EH (cell line): ENCODE measurements at places on chromosomes 12 and 14.

DNA sequence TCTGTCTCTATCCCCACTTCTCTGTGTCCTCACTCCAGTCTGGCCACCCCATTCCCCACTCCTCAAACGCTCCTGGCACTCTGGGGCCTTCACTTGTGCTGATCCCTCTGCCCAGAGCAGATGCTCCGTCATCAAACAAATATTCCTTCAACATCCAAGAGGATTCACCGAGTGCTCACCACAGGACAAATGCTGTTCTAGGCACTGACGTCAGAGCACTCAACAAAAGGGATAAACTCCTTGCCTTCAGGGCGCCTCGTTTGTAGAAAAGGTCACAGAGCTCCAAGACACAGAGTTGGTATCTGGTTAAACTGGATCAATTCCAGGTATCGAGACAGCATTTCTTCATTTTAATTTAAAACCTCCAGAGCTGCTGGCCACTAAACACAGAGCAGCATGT is 35.3 kb downstream of the PSMC1 start:
- peak; percentile 76 for DNase-seq

GRCh38 chr12:16349131-16349460 is 1.7 kb downstream of the MGST1 start:
- peak; percentile 96 for DNase-seq

- peak; percentile 52 for DNase-seq
These were observed 23.5 kb upstream of the C12orf50 start for GRCh38 chr12:88052686-88053085.

DNA sequence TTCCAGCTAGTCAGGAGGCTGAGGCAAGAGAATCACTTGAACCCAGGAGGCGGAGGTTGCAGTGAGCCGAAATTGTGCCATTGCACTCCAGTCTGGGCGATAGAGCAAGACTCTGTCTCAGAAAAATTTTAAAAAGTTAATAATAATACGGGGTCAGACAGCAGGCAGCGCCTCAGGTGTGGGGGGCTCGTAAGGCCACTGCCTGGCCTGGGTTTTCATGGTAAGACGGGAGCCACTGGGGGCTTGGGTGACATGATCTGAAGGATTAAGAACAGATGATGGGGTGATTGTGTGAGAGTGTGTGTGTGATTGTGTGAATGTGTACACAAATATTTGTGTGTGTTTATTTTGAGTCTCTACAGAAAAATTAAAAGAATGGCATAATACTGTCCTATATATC is 23.6 kb downstream of the BCL7A start:
- DNase-seq, result no peak

GRCh38 chr14:61870163-61870562 is 107.9 kb downstream of the SNAPC1 start:
- DNase-seq, result no peak

GRCh38 chr12:92158796-92159439 is 13.3 kb upstream of the BTG1 start:
- DNase-seq, result no peak

DNA sequence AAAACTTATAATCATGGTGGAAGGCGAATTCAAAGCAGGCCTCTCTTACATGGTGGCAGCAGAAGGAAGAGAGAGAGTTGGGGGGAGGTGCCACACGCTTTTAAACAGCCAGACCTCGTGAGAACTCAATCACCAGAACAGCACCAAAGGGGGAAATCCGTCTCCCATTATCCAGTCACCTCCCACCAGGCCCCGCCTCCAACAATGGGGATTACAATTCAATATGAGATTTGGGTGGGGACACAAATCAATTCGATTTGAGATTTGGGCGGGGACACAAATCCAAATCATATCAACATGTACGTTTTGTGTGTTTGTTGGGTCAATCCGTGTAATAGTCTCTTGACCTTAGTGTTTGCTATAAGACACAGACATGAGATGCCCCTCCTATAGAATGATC is 21.8 kb upstream of the WNK1 start:
- no peak for DNase-seq

- peak; percentile 92 for DNase-seq
These were observed 34.8 kb downstream of the DLK1 start for GRCh38 chr14:100761481-100761880.

DNA sequence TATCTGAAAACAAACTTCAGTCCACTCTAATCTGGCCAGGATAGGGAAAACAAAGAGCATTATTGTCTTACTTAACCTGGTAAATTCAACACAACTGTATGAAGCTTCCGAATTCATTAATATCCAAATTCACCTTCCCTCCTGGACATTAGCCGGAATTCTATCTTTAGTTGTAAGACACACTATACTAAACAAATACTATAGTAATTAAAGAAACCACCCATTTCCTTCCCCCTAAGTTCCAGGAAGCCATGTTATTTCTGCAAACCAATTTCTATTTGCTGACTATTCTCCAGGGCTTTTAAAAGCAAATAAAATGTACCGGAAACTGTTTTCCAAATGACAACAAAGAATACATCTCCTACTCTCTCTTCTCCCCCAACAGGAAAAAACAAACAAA is 122.7 kb upstream of the MDM1 start:
- DNase-seq, result no peak

DNA sequence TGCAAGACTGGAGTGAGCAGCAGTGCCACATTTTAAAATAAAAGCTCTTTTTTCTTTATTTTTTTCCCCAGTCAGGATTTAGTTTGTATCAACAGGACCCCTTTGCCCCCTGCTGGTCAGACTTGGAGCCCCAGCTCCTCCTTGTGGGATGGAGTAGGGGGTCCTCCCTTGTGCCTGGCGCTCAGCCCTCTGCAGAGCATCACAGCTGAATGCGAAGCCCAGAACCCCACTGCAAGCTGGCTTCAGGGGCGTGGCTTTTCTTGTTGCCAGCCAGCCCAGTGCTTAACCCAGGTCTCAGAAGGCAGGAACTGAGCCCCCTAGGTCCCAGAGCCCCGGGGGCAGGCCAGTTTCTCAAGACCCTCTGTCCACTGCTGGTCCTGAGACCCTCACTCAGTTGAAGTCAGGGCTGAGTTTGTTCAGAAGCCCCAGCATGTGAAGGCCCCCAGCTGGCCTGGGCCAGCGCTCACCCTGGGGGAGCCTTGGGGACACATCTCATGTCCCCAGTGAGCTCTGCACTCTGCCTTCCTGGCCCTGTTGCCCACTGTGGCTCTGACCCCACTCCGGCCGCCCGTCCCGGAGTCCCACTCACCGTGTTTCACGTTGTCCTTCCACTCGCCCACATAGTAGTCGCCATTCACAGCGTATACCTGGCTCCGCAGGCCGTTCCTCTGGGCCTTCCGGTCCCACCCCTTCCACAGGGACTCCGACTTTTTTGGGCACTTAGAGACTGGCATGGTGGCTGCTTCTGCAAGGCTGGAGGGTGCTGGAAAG is 519 bp downstream of the MORN3 start:
- DNase-seq, result peak; percentile 44

- DNase-seq, result no peak
These were observed 20.0 kb downstream of the CKAP4 start for GRCh38 chr12:106227641-106228319.
